ENCODE measurements at places on chromosomes 5 and 9.

DNA sequence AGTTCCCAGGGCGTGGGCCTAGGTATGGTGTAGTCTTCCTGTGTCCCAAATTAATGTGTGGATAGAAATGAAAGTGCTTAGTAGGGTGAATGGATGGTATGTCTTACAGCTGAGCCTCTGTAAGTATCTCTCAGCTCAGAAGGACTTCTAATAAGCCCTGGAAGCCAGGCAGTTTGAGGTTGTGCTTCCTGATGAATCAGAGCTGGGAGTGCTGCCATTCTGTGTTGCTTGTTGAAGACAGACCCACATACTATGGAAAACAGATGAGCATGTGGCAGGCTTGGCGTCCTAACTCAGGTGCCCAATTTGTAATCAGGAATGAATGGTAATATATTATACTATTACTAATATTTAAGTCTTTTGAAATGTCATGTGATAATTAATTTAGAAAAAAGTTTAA is 69.8 kb downstream of the CMYA5 start:
- no peak for DNase-seq

GRCh38 chr5:37112383-37112991 is 136.7 kb downstream of the CPLANE1 start:
- DNase-seq: no peak

DNA sequence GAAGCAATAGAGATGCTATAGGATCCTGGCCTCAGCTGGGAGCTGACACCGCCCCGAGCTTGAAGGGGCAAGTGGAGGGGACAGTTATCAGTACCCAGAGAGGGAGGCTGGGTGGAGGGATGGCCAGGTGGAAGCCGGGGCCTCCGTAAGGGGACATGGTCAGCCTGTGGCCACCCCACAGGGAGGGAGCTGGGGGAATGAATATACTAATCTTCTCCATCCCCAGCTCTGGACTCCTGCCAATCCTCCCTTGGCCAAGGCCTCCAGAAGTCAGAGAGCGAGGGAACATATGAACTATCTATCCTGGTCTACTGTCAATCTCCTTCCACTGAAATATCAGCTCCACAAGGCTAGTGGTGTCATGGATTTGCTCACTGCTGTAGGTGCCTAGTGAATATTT is 109.3 kb downstream of the BOD1 start:
- DNase-seq: no peak

- no peak for DNase-seq
These were observed 100.2 kb upstream of the ADAMTS16 start for GRCh38 chr5:5039918-5040317.

- DNase-seq: no peak
These were observed 26.5 kb upstream of the ABO start for GRCh38 chr9:133301253-133302230.

GRCh38 chr9:109828254-109828653 is 48.3 kb downstream of the PALM2AKAP2 start:
- DNase-seq: no peak

DNA sequence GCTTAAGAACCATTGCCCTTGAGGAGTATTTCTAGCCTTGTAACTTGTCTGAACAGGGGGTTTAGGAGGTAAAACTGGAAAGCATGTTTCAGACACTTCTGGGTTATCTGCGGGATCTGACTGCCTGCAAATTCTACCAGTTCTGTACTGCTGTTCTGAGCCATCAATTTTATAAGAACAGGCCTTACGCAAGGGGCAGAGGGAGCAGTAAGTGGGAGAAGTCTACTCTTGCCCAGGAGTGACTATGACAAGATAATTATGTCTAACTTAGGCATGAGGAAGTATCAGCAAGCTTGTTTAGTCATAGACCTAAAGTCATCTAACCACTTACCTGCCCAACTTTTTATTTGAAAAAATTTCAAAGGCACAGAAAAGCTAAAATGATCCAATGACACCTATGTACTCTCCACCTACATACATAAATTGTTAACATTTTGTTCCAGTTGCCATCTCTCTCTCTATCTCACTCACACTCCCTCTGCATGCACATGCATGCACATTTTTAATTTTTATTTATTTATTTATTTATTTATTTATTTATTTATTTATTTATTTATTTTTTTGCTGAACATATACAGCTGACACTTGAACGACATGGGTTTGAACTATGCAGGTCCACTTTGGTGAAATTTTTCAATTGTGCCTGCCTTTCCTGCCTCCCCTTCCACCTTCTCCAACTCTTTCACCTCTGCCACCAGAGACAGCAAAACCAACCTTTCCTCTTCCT is 18.4 kb upstream of the DEPDC1B start:
- DNase-seq: no peak

- DNase-seq: peak; percentile 81
These were observed 69.1 kb downstream of the MYO10 start for GRCh38 chr5:16866795-16867576.

DNA sequence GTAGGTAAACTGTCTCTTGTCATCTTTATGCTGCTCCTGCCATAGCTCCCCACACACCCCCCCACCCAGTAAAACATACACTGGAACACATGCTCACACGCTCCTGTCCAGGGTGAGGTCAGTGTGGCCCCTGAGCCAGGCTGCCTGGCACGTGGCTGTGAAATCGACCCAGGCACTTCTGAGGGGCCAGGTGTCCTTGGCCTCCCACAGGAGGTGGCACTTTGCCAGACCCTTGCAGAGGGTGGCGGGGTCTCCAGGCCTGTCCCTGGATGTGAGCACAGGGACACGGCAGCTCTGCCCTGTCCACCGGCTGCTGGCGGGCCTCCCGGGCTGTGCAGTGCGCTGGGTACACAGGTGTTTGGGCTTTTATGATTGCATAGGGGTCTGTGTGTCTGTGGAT is 10.0 kb upstream of the CRB2 start:
- no peak for DNase-seq

DNA sequence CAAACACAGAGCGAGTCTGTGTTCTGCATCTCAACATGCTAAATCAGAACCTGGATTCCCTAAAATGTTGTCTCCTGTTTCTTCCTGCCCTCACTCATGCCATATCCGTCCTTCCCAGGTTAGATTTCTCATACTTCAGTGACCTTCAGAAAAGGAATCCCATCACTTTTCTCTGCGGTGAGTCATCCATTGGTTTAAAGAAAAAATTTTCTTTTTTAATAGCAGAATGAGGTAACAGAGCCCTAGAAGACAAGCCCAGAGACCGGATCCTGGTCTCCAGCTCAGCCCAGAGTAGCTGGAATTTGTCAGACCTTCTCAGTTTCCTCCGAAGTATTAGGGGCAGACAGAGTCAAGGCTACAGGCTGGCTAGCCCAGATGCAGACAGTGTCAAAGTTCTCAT is 143.2 kb upstream of the DMRT1 start:
- no peak for DNase-seq

DNA sequence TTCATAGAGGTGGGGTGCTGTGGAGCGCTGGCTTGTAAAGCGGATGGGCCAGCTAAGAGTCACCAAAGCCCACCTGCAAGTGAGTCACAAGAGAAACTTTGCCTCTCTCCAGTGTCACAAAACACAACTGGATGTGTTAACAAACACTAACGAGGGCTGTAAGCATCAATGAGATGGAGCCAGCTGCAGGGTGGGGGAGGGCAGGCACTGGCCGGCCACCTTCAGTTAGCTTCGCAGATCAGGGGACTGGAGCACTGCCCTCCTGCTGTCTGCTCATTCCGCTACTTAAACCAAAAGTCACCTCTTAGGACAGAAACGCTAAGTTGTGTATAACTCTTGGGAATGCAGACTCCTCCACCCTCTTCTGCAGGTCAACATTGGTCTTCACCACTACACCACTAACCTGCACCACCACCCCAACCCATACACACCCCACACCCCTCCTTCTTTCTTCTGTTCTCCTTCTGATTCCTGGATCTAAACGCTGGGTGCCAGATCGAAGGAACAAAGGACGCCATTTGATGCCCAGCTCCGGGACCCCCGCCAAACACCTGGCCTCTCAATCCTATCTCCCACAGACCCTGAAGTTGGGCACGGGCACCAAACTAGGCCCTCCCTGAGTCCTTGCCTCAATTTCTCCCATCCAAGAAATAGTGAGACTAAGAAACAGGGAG is 2.1 kb downstream of the ARSI start:
- DNase-seq: no peak

- DNase-seq: no peak
These were observed 28.2 kb downstream of the ERCC8 start for GRCh38 chr5:60916646-60917045.

DNA sequence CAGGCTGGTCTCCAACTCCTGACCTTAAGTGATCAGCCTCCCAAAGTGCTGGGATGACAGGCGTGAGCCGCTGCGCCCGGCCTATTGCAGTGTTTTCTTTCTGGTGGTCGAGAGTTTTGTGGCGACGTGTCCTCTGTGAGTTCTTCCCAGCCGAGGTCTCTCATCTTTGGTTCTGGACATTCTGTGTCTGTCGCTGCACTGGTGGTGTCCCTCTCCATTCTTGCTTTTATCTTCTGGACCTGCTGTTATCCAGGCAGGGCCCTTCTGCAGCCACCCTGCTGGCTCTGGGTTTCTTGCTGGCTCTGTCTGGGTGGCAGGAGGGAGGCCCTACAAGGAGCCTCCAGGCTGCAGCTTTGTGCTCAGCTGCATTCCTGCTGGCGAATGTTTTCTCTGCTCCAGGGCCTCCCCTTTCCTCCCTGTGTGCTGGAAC is 49.1 kb upstream of the EXOC3 start:
- DNase-seq: no peak

DNA sequence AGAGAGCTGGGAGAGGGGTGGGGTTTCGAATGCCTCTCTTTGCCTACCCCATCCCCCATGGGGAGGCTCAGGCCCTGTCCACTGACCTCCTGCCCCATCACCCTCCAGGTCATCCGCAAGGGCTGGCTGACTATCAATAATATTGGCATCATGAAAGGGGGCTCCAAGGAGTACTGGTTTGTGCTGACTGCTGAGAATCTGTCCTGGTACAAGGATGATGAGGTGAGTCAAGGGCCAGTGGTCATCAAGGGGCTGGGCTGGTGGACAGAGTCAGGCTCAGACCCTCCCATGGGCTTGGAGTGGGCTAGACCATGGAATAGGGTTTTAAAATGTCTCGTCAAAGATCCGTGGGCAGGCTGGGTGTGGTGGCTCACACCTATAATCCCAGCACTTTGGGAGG is 33.7 kb downstream of the GOLGA2 start:
- no peak for DNase-seq

- no peak for DNase-seq
These were observed 19.9 kb upstream of the FRRS1L start for GRCh38 chr9:109186857-109187520.

GRCh38 chr5:1743769-1744085 is 55.9 kb downstream of the MRPL36 start:
- DNase-seq: no peak

GRCh38 chr9:90801241-90801972 is at the start of gene SYK:
SYK (plus strand) TSS chr9:90801819; CDS start chr9:90843899, 42,080 bp downstream.
- peak; percentile 36 for DNase-seq

DNA sequence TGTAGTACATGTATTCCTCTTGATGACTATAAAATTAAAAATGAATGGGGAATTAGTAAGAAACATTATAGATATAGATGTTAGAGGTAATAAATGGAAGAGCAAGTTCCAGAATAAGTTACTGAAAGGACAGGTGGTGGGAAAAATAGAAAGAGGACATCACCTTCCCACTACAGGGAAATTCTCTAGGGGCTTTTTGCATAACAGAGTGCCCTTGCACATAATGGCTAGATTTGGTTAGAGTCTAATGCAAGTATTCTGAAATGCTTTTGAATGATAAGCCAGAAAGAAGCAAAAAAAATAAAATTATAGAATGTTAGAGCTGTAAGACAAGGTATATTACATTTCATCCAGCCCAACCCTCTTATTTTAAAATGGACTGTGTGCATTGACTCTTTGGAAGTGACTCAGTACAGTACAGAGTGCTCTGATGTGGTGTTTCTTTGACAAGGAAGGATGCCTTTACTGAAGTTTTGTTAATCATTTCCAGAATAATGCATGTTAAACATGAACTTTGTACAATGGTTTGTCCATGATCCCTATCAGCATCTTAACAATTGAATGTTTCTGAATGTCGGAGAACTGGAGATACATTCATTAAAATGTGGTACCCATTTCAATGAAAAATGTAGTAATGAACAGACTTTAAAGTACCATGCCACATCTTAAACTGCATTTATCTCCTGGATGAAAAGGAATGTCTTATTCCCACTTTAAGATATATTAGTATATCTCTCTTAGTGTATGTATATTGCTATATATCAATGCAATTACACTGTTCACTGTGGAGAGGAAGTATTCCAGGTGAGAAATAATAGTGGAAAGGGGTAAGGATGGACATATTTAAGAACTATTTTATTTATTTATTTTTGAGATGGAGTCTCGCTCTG is 391.1 kb downstream of the ADGRV1 start:
- DNase-seq: no peak

GRCh38 chr5:96745844-96746531 is 61.8 kb downstream of the ERAP1 start:
- DNase-seq: no peak

- DNase-seq: no peak
These were observed 155.5 kb downstream of the APBA1 start for GRCh38 chr9:69516353-69517322.

GRCh38 chr5:10825897-10826644 is 65.0 kb upstream of the DAP start:
- DNase-seq: no peak

GRCh38 chr9:135885100-135885853 is 22.1 kb downstream of the CAMSAP1 start:
- no peak for DNase-seq

GRCh38 chr9:130629443-130630070 is 34.8 kb upstream of the PRDM12 start:
- no peak for DNase-seq

DNA sequence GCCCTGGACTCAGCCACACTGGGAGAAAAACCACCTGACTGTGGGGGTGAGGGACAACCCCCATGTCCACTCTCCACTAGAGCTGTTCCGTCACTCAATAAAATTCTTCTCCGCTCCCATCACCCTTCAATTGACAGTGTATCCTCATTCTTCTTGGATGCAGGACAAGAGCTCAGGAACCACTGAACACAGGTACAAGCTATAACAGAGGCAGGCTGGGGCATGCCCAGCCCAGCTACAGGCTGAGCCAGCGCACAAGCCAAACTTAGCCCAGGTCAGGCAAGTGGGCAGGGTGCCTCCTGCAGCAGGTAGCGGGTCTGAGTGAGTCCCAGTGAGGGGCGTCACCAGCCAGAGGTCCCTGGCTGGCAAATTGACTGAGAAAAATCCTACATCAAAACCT is 183.4 kb downstream of the HINT1 start:
- DNase-seq: no peak

DNA sequence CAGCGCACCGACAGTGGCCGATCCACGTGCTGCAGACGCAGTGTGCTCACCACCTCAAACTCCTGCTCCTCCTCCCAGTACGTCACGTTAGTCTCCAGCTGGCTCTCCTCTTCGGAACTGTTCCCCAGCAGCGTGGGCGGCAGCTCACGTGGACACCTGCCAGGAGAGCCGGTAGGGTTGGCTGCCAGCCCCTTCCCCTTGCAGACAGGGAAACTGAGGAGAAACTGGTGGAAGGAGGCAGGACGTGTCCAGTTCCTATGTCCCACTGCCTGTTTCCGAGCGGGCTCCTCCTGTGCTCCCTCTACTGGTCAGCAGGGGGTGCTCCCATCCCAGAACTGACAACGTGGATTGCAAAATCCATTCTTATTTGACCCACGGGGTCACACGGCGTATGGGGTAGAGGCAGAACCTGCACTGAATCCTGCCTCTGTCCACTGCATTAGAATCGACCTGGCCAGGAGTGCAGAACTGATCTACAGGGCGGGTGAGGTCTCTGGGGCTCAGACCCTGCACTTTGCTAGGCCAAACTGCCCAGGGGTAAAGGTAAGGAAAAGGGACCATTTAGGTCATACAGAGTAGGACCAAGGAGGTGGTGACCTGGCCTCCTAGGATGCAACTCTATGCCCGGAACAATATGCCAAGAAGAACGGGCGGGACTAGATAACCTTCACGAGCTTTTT is 25.7 kb downstream of the PDGFRB start:
- peak; percentile 25 for DNase-seq
